ENCODE measurements at places on chromosomes 5 and 9.

- no peak for DNase-seq
Measured at GRCh38 chr5:136295914-136296313, 69.4 kb downstream of the TRPC7 start.

DNA sequence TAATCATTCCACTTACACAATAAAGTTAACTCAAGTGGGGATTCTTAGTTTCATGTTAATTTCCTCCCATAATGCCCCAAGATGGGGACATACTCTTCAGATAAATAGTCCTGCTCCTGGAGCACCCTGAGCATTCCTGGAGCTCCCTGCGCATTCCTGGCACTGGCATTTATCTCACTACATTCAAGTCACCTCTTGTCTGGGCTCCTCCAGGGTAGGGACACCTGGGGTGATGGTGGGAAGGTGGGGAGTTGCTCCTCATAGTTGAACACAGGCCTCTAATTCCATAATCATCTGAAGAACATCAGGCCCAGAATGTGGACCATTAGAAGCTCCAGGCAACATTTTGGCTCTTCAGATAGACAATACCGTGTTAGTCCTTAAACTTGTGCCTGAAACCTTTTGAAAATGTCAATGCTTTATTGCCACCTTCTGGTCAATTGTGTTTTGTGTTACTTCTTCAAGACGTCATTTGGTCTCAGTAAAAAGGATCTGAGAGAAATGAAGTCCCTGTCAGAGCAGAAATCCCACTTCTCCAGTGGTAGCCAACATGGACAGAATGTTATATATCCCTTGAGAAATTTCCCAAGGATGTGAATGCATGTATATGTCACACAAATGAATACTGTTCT lies 14.2 kb upstream of the AGGF1 start:
- DNase-seq, result no peak

DNA sequence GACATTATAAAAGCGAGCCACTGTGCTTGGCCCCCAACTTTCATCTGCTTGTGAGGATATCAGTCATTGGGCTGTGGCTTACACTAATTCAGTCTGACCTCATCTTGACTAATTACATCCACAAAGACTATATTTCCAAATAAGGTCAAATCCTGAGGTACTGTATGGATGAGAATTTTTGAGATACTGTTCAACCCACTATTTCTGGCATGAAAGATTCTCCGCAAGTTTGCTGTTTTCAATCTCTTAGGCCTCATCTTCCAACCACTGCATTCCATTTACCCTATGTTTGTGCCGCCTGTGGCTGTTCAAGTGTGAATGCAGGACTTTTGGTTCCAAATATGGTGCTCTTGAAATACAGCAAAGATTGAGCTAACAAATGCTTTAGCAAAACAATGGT lies 400.9 kb upstream of the SGCD start:
- DNase-seq, result no peak

- no peak for DNase-seq
Measured at GRCh38 chr9:97756991-97757390, 59.9 kb upstream of the XPA start.

- DNase-seq, result no peak
Measured at GRCh38 chr9:93824386-93825294, 130.5 kb downstream of the BARX1 start.

DNA sequence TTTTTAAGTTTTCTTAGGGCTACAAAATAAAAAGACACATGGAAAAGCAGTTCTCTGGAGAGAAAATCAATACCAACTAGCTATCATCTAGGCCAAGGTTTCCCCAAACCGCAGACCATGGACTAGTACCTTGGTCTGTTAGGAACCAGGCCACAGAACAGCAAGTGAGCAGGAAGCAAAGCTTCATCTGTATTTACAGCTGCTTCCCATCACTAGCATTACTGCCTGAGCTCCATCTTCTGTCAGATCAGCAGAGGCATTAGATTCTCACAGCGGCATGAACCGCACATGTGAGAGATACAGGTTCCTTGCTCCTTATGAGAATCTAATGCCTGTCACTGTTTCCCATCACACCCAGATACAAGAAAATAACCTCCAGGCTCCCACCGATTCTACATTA lies 1907.6 kb upstream of the ACO1 start:
- DNase-seq, result no peak

DNA sequence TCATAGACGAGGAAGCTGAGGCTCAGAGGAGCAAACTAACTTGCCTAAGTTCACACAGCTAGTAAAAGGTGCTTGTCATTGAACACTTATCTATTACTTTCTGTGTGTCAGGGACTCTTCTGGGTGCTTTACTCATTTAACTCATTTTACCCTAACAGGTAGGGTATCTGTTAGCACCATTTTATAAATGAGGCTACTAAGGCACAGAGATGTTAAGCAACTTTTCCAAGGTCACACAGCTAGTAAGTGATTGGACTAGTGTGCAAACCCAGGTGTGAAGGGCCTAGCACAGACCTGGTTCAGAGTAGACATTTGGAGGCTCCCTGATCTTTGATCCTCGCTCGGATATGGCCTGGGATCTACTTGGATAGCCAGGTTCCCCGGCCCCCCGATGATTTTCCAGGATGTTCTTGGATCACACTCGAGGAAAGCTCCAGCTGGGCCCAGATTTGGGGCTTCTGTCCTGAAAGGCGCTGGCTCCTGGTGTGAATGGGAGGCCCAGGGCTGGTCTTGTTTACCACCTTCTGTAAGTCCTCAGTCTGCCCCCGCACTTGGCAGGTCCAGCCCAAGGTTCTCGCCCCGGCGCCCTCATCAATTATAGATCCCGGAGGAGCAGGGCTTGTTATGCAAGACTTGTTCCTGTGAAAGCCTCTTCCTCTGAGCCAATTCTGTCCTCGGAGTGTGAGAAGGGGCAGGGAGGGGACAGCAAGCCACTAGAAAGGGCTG lies 37.5 kb downstream of the GSN start:
- DNase-seq, result no peak

GRCh38 chr5:51376509-51376908 lies 6.7 kb upstream of the ISL1 start:
- no peak for DNase-seq

DNA sequence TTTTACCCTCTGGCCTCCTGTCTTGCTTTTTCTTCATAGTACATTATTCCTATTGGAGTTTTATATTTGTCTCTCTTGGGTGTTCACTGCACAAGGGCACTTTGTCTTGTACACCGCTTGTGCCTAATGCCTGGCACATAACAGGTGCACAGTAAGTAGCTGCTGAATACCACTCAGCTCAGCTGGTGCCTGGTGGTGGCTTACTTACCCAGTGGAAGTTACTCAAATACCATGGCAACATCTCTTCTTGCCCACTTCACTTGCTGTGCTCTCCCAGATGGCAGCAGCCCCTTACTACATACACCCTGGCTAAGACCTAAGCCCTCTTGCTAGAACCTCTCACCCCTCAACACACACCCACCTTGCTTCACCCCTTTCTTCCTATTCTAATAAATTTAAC lies 11.3 kb upstream of the SKP1 start:
- DNase-seq, result no peak

GRCh38 chr5:83516377-83516776 lies 44.8 kb downstream of the VCAN start:
- DNase-seq, result no peak

- no peak for DNase-seq
Measured at GRCh38 chr5:178941361-178941760, 363 bp downstream of the ZNF454 start.

DNA sequence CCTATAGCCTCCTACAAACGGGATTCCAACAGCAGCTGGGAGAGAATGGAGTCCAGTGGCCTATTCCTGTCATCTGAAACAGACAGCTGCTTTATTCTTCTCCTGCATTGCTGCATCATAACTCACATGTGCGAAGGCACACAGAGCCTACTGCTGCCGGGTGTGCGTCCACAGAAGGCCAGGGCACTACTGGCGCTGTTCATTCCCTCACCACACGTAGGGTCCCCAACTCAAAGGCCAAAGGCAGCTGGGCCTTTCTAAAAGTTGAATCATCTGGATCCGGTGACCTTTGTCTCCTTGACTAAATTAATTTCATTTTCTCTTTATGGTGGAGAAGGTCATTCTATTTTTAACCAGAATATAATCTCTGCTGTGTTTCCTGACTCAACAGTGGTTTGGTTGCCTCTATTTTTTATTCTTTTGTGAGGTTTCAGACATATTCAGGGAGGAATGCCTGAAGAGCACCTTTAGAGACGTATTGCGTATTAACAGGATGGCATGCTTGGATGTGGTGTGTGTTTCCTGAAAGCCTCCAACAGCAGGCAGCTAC lies 10.8 kb upstream of the SPATA24 start:
- DNase-seq, result no peak

DNA sequence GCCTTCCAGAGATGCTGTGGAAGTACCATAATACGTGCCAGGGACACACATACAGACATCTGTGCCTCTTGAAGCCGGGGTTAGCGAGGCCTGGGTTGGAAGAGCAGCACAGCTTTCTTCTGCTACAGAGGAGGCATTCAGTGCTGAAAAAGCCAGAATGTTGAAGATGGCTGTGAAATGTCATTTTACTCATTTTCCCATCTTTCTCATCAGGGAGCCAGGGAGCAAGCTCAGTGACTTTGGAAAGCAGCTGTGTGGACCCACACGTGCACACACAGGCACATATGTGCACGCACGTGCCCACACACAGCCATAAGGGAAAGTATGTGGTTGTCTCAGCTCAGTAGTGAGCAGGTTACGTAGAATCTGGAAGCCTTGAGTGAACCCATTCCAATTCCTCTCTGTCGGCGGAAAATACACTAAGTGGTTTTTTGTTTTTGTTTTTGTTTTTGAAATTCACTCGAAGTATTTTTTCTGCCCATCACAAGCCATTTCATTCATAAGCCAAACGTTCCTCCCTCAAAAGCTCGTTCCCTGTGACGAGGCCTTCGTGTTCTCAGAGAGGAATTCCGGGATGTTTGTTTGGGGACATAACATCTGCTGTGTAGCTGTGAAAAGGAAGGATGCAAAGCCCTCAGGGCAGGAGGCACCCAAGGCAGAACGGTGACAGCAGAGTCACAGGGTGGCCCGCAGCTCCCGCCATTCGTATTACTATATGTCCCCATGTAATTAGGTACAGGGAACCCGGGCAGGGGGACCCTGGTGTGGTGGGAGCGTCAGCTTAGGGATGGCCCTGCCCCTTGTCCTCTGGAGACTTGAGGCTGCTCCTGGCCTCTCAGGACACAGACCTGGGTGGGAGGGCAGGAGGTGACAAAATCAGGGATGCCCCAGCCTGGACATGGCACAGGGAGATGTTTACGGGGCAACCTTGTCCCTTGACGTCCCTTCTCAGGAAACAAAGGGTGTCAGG lies 29.0 kb upstream of the ANKRD33B start:
- DNase-seq, result no peak

- DNase-seq, result no peak
Measured at GRCh38 chr5:10857338-10857733, 96.3 kb upstream of the DAP start.

- no peak for DNase-seq
Measured at GRCh38 chr5:61686491-61687257, 354.6 kb downstream of the ZSWIM6 start.

DNA sequence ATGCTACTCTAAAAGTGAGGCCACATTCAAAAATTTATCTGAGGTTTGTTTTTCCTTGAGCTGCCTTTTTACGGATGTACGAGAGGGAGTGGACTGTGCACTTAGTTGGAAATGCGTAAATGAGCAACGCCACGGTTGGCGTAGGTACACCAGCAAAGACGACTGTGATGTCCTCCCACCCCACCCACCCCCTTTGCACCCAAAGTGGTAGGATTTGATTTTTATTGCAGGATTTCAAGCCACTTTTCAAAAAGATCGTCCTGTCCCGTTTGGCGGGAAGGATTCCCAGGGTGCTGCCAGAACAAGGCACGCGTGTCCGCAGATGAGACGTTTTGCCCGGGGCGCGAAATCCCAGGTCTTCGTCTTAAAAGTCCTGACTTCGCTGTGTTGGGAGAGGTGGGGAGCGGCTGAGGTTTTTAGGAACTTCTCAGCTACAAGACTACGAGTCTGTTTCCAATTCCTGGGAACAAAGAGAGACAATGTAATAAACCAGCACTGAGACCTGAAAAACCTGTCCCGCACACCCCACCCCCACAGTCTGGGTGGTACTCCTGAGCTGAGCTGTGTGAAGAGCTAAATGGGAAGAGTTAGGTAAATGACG lies 1.0 kb upstream of the TLE1 start:
- no peak for DNase-seq

DNA sequence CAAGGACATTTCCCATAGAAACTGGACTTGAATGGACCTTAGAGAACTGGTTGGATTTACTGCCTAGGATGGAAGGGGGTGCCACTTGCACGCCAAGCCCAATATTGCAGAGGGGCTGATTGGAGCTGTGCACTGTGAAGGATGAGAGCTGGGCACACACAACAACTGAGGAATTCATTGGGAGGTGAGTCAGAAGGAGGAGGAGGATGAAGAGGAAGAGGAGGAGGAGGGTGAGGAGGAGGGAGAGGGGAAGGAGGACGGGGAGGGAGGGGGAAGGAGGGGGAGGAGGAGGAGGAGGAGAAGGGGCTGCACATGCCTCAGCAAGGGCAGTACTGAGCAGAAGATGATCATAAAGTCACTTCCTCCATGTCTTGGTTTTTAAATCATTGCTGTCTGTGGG lies 5.7 kb upstream of the ICE1 start:
- no peak for DNase-seq

- no peak for DNase-seq
Measured at GRCh38 chr5:1332461-1333001, 12.4 kb downstream of the CLPTM1L start.

DNA sequence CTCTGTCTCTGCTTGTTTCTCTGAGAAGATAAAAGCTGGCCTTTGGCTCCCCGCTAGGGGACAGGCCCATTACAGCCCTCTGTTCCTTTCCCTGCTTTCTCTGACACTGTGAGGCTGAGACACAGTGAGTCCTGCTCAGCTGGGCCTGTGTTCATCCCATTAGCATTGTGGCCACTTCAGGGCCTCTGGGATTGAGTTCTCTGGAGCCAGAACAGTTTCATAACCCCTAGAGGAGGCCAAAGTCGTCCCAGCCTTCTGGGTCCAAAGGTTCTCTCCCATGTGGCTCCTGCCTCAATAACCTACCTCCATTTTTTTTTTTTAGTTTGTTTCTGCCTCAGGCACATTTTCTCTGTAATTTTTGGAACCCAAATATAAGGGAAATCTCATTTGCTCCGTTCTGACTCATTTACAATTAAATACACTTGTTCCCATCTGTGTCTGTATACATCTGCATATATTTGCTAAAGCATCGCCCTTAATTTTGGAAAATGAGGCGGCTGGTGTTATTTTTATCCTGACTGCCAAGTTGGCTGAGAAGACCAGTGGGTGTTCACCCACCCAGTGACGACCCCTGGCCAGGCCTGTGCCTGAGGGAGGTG lies 27.3 kb upstream of the CTNNA1 start:
- DNase-seq, result no peak

DNA sequence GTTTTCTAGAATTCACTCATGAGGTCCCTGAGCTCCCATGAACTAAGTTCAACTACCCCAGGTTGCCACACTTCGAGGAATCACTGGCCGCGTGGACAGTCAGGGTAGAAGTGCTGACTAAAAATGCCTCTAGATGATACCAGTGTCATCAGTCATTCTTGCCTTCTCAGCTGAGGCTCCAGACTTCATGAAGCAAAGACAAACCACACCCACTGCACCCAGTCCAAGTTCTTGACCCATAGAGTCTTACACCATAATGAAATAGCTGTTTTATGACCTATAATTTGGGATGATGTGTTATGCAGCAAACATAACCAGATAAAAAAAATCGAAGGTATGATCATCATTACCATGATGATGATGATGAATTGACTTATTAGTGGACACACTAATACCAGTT lies 632.9 kb upstream of the TLE4 start:
- DNase-seq, result no peak

Data from activated gamma-delta T cell (primary cell).